ENCODE measurements at places on chromosomes 12 and 14.
A peak's percentile ranks its signal among the peaks of the same experiment; 100 is the strongest.

DNA sequence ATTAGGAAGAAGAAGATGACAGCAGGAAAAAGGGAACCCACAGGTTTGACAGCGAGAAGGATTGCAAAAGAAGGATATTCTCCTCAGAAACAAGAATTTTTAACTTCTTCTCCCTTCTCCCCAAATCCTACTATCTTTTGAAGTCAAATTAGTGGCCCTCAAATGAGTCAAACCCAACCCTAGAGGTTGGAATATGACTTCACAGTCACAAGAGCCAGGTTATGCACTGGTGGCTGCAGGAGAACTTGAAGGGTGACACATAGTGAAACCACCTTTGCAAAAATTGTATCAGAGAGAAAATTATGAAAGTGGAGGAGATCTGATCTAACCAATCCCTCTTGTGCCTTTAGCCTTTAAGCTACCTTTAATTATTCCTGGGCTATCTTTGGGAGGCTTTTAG lies 386.2 kb upstream of the CCDC196 start:
- DNase-seq = no peak

DNA sequence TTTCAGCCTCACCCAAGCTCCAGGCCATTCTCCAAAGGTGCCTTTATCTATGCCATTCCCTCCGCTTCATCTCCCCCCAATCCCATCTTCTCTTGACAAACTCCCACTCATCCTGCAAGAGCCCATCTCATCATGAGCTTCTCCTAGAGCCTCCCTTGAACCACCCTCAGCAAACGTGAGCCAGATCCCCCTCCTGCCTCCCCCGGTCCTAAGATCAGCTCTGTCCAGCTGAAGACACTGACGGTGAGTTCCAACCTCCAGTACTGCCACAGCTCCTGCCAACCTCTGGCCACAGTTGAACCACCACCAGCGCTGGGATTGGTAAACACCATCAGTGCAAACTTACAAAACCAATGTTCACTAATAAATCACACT lies 124.6 kb downstream of the BCL11B start:
- peak; percentile 34 for DNase-seq

- DNase-seq = no peak
Observed at GRCh38 chr14:33349871-33350270, 411.2 kb downstream of the NPAS3 start.

DNA sequence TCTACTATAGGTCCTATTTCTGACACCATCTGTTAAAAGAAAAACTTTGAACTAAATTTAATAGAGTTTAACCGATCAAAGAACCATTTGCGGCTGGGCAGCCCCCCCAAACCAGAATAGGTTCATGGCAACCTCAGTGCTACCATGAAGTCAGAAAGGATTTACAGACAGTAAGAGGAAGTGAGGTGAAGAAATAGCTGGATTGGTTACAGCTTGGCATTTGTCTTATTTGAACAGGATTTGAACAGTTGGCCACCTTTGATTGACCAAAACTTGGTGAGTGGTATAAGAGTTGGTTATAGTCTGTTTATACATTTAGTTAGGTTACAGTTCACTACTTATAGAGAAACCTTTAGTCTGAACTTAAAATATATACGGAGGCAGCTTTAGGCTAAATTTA lies 88.9 kb downstream of the TXNDC16 start:
- no peak for DNase-seq

DNA sequence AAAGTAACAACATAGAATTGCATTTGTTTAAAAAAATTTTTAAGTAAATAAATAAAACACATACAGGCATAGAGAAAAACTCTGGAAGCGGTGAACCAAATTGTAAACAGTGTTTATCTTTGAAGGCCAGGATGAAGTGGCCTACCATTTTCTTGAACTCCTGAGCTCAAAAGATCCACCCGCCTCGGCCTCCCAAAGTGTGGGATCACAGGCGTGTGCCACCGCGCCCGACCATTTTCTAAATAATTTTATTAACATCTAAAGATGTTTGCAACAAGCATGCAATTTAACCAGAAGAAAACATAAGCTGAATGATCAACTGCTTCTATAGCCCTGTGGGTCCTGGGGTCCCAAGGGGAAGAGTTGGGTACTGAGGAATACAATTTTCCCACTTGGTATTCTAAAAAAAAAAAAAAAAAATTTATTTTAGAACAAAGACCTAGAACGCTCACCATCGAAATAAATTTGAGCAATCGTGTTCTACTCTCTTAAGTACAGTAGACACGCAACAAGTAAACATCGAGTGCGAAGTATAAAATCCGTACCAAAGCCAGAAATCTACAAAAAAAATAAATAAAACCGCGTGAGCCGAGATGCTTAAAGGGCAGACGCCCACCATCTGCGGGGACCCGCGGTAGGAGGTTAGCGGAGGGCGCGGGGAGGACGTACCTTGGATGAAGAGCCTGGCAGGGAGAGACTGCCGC lies 484 bp downstream of the MIS18BP1 start:
- no peak for DNase-seq

DNA sequence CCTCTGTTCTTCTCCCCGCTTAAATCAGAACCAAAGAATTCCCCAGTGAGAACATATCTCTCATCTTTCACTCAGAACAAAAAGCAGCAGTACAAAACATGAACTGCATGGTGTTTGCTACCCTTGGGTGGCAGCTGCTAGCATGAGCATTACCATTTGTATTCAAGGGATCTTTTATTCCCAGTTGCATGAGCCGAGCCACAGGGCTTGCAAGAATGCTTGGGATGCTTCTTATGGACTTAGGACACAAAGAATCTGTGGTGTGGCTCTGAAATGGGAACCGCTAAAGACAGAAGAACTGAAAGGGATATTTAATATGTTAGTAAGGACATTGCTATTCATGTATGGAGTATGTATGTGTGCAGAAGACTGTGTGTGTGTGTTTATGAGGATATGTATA lies 190.6 kb downstream of the TMX1 start:
- DNase-seq = no peak

DNA sequence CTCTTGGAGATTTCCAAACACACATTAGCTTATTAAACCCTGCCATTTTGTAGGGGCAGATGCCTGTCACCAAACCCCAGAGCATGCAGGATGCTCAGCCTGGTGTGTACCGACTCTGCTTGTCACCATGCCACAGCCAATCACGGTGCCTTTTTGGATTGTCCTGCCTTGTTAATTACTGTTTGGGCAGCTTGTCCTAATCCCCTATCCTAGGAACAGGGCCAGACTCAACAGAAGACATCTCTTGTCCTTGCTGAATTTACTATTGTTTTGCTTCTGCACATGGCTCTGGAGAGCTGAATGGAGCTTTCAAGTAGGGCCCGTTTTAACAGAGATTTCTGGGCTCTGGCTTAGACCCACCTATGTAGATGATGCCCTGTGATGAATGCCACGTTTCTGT lies 388.5 kb downstream of the AACS start:
- DNase-seq = no peak

DNA sequence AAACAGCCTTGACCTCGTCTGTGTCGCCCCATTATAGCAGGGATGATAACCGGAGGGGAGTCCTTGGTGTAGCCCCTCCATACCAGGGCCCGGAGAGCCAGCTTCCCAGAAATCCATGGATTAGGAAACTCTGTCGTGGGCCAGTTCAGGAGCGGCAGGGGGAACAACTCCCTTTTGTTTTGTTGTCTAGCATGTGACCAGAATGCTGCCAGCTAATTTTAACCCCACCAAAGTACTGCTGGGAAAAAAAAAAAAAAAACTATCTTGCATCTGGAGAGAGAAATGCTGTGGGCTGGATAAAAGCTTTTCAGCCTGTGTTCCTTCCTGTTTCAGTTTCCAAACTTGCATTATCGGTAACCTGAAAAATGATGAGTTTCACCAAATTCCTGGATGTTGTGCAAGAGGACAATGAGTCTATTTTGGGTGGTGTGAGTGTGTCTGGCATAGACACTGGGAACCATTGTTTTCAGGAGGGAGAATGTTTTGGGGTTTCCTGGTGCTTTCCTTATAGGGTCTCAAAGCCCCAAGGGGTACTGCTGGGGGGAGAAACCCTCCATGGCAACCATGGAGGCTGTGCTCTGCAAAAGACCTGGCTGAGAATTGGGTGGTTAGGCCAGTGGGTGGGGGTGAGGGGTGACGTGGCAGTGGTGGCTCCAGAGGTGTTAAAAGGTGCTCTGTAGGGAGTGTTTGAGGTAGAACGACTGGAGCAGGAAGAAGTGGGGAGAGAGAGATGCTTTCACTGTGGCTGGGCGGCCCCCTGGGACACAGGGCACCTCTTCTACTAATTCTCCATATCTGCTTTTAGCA lies 14.9 kb upstream of the IRF2BPL start:
- DNase-seq = no peak

DNA sequence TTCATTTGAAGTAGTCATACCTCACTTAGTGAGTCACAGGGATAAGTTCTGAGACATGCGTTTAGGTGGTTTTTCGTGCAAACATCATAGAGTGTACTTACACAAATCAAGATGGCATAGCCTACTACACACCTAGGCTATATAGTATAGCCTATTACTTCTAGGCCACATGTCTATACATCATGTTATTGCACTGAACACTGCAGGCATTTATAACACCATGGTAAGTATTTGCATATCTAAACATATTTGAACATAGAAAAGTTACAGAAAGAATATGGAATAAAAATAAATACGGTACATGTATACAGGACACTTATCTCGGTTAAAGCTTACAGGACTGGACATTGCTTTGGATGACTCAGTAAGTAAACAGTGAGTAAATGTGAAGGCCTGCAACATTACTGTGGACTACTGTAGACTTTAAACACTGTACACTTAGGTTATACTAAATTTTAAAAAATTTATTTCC lies 670.6 kb downstream of the SLC16A7 start:
- no peak for DNase-seq

GRCh38 chr12:109893261-109893995 lies 6.6 kb upstream of the TCHP start:
- DNase-seq = no peak

- no peak for DNase-seq
Observed at GRCh38 chr12:102950107-102950949, 7.1 kb upstream of the ASCL1 start.

GRCh38 chr12:26713885-26714383 lies 119.1 kb downstream of the ITPR2 start:
- no peak for DNase-seq

GRCh38 chr14:104750056-104750752 lies 2.7 kb upstream of the SIVA1 start:
- DNase-seq = no peak

GRCh38 chr12:92987846-92988621 lies 58.9 kb upstream of the EEA1 start:
- DNase-seq = peak; percentile 64

- no peak for DNase-seq
Observed at GRCh38 chr12:31860401-31860800, 98.8 kb upstream of the RESF1 start.

DNA sequence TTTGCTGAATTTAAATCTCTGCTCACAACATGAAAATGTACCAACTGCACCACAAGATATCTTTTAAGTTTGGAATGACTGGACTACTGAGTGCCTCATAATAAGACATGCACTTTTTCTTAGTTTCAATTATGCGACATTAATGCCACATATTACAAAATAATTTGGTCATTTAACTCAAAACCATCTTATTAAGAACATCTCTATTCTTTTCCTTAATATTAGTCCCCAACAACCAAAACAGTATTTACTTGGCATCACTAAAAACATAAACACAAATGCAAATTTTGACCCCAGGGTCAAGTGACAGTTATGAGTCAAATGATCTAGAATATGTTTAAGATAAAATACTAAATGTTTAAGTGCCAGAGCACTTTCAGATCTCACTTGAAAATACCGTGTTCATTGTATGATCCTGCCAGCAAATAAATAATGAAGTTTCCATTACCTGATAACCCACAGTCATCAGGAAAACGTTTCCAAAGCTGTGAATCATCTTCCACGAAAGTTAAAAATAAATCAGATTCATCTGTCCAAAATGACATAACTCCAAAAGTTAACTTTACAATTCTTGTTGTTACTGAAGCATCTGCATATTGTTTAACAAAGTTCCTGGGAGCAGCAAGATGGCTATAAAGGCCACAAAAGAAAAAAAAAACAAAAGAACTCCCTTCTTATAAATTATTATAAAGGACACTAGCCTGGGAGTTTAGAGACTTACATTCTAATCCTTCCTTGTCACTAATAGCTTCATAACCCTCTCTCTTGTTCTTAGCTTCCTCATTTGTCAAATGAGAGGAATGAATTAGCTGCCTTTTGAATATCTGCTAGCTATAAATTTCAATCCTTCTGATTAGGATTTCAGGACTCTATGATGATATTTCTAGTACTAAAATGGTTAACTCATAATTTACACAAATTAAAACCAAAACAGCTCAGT lies 30.5 kb upstream of the AP4S1 start:
- DNase-seq = no peak

- no peak for DNase-seq
Observed at GRCh38 chr14:99884834-99885648, 91.8 kb downstream of the EML1 start.

DNA sequence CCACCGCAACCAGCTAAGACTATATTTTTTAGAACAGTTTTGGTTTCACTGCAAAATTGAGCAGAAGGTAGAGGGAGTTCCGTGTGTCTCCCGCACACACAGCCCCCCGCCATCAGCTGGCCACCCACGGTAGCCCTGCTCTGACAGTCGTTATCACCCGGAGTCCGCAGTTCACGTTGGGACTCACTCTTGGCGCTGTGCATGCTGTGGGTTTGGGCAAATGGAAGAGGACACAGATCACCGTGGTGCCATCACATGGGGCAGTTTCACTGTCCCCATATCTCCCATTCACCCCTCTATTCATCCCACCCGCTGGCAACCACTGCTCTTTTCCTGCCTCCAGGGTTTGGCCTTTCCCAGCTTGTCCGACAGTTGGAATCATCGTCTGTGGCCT lies 31.8 kb upstream of the ULK1 start:
- no peak for DNase-seq

- no peak for DNase-seq
Observed at GRCh38 chr14:69214393-69214792, 23.1 kb downstream of the EXD2 start.

- no peak for DNase-seq
Observed at GRCh38 chr12:105335856-105336255, 5.4 kb downstream of the C12orf75 start.

GRCh38 chr14:53193193-53193592 lies 40.1 kb upstream of the DDHD1 start:
- no peak for DNase-seq

DNA sequence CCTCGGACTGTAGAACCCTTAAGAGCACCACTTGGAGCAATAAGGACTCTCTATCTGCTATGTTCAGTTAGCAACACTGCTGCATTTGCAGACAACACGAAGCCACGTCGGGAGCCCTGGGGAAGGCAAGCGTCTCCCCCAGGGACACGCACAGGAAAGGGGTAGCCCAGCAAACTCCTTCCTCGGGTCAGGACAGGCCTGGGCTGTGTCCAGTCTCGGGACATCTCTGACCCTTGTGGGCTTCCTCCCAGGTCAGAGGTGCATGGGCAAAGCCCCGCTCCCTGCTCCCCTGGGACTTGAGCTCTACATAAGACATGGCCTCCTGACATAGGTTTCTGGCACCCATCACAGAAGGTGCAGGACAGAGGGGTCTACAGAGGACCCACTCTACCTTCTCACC lies 119.5 kb downstream of the PIWIL1 start:
- DNase-seq = no peak

All from activated CD8-positive, alpha-beta memory T cell treated with anti-CD3 and anti-CD28 coated beads, Interleukin-2, amount 50 U/mL, for 48 hours (primary cell).